Fibroblast of skin of left quadriceps (primary cell): ENCODE measurements at places on chromosomes 7 and 10.

GRCh38 chr10:110700947-110701616, 56.9 kb downstream of the RBM20 start:
- no peak for DNase-seq

- DNase-seq, result no peak
Observed at GRCh38 chr7:74258639-74259038, 4.4 kb upstream of the RFC2 start.

- DNase-seq, result no peak
Observed at GRCh38 chr7:53984776-53985175, 557.4 kb upstream of the VSTM2A start.

GRCh38 chr10:2744547-2745200, 322.7 kb upstream of the PFKP start:
- no peak for DNase-seq

GRCh38 chr7:1369916-1370657, 89.2 kb downstream of the MICALL2 start:
- no peak for DNase-seq

DNA sequence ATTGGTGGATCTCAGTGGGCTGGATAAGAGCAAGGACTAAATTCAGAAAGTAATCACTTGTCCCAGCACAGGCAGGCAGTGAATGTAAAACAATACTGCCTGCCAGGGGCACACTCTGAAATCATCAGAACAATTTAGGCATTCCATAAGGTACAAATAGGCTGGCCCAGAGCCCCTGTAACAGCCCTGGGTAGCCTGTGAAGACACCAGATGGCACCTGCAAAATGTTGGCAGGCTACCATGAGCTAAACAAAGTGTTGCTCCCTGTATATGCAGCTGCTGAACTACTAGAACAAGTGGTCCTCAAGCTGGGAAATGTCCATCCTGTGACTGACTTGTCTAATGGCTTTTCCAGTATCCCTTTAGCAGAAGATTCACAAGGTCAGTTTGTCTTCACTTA, 3.0 kb upstream of the PRSS37 start:
- DNase-seq, result no peak

GRCh38 chr10:113320987-113321386, 231.9 kb upstream of the HABP2 start:
- DNase-seq, result no peak

- DNase-seq, result peak; percentile 36
Observed at GRCh38 chr7:39536951-39537350, 29.3 kb upstream of the YAE1 start.

- DNase-seq, result no peak
Observed at GRCh38 chr10:116268976-116269375, 4.0 kb downstream of the GFRA1 start.

DNA sequence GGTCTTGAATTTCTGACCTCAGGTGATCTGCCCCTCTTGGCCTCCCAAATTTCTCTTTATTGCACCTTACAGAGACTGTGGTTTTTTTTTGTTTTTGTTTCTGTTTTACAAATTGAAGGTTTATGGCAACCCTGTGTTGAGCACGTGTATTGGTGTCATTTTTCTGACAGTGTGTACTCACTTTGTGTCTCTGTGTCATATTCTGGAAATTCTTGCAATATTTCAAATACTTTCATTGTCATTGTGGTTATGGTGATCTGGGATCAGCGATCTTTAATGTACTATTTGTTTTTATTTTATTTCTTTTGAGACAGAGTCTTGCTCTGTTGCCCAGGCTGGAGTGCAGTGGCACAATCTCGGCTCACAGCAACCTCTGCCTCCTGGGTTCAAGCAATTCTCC, 89.8 kb downstream of the PRTFDC1 start:
- no peak for DNase-seq

DNA sequence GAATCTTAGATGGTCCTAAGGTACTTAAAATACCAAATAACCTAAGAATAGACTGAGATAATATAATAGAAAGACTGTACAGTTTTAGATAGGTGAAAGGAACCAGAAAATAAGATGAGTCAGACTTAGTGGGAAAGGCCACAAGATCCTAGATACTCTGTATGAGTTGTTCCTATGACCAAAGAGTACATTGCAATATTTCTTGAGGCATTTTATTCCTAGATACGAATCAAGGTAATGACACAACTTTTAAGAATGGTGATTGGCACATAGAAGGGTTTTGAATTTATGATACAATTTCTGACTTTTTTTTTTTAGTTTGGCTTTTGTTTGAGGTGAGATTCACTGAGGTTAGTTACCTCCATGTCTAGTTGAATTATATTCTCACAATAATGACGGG, 30.2 kb downstream of the MGAM start:
- DNase-seq, result no peak

GRCh38 chr10:21315645-21316220, 209.7 kb downstream of the SKIDA1 start:
- no peak for DNase-seq

DNA sequence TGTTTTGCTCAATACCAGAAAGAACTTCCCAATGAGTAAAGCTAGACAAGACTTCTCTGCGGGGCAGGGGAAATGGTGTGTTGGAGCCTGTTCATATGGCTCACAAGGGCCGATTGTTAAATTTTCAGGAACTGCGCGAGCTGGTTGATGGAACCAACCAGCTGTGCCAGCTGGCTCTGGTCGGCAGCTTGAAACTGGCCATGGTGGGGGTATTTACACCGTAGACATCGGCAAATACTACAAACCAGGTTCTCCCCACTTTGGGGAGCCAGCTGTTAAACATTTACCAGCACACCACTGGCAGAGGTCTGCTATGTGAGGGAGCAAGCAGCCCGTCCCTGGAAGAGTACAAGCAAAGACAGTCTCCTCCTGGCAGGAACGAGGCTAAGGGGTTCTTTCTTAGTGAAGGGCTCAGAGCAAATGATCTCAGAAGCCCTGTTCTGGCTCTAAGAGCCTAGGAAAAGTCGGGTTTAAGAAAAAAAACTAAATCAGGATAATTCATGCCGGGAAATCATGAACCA, 8.8 kb upstream of the ZMIZ1 start:
- DNase-seq, result no peak

- peak; percentile 54 for DNase-seq
Observed at GRCh38 chr7:25025218-25025671, 45.3 kb upstream of the OSBPL3 start.

- no peak for DNase-seq
Observed at GRCh38 chr7:155764438-155764793, 47.8 kb downstream of the SHH start.

DNA sequence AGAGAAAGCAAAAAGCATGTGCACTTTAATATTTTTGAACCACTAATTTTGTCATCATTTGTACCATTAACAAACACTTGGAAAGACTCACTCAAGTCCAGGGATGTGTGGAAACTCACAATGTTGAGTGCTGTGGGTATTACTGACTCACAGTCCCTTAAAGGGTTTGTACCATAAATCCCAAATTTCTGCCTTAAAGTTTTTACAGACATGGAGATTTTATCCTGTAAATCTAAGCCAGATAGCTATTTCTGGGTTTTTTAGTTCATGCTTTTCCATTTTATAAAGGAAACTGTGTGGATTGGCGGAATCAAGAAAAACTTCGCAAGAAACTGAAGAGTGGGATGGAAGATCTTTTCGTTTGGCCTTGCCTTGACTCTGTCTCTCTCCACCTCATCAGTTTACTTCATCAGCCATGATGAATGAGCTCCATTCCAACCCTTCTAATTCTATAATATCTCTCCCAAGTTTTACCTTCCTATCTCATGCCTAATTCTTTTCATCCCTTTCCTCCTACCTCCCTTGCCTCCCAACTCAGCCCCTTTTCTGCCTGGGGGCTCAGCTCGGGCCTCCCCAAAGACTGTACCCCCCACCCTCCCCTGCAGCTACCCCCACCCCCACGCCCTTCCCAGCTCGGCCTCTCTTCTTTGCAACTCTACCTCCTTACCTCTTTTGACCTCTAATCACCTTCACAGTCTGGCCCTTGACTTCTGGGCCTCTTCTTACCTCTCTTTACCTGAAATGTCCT, 218.5 kb upstream of the MKLN1 start:
- no peak for DNase-seq

GRCh38 chr10:14396411-14397048, 65.8 kb upstream of the FRMD4A start:
- no peak for DNase-seq

GRCh38 chr7:40230101-40230500, 95.3 kb downstream of the SUGCT start:
- DNase-seq, result no peak

- no peak for DNase-seq
Observed at GRCh38 chr10:117221156-117221711, 19.7 kb upstream of the SLC18A2 start.

DNA sequence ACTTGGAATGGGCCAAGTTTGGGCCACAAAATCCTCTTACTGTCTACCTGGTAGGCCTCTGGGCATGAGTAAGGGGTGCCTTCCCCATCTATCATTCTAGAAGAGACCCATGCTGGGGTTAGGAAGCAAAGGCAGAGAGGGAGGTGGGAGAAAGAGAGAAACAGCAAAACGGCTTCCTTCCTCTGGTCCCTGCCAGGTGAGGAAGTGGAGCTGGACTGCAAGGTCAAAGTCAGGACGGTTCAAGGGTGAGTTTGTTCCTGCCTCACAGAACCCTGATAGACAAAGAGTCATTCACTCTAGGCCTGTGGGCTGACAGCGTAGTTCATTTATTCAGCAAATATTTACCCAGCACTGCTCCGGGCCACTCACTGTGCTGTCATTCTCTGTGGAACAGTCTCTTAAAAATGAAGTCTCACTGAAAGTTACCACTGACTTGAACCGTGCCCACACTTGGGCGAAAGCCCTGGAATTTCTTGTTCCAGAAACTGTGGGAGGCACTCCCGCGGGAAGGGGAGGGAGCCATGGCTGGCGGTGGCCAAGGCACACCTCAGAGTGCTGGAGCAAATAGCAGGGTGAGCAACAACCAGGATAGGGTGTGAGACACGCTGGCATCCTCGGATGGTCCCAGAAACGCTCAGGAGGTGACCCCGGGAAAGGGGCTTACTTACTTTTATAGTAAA, 26.2 kb upstream of the ECHDC3 start:
- no peak for DNase-seq

GRCh38 chr10:114698271-114699061, 40.4 kb upstream of the ABLIM1 start:
- DNase-seq, result peak; percentile 44

DNA sequence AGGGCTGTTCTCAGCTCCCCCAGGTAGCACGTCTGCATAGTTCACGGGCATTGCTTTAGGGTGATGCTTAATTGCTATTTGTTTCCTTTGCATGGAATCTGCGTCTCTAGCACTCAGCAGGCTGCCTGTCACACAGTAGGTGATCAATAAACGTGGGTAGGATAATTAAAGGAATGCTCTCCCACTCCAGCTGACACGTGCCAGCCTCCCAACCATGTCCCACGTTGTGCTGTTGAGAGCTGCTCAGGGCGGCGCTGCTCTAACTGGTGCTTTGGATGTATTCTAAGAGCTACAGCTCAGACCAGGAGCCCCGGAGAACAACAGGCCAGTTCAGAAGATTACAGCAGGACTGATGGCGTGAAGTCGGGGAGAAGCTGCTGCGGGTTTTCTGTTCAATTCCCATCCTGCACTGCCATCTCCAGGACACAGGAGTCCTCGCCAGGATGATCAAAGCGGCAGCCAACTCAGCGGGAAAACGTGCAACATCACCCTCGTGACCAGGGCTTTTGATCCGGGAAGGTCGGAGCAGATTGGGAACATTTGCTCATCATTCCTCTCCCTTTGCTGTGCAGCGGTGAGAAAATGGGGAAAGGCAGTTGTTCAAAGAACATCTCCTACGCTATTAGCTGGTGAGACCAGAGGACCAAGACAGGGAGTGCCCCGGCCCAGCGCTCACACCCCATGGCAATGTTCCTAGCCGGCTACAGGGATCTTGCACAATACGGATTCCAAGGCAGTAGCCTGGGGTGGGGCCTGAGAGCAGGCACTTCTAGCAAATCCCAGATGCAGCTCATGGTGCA, 50.5 kb upstream of the FOXK1 start:
- DNase-seq, result peak; percentile 85

DNA sequence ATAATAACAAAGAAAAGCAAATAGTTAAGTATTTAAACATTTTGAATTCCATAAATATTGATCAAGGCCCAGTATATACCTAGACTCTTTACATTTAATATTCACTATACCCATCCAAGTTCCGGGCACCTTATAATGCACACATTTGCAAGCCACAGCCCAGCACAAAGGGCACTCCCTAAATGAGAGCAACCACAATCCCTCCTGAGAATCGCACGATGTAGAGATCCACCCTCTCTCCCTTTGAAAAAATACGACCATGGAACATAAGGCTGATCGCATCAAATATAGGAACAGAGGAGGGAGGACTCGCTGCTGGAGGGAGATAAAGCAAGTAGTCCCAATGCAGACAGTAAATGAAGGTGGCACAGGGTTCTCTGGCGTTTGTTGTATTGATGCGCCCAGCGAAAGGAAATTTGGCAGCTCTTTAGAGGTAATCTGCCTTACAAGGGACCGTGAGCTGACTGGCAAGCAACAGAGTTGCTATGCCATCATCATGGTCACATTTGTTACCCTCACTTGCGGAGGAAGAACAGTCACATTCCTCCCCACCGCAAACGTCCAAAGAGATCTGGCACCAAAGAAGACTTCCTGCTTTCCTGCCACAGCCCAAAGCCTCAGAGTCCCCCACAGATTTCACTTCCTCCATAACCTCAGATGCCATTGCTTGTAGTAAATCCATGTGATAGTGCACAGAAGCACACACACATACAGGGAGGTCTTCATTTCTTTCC, 16.1 kb upstream of the TAS2R40 start:
- no peak for DNase-seq

DNA sequence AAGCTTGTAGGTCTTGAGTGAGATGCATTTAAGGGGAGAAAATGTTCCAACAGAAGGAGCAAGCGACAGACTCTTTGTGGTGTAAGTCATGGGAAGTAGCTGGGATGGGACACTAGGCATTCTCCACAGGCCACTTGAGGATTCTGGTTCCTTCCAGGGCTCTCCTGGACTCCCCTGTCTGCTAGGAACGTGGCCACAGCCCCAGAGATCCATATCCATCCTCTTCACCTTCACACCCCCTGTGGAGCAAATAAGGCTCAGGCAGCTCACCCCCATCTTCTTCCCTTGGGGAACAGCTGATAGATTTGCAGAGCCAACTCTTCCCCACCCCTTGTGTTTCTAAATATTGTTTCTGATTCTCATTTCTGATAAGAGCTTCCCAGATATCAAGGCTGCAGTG, 482.6 kb upstream of the MKI67 start:
- no peak for DNase-seq

DNA sequence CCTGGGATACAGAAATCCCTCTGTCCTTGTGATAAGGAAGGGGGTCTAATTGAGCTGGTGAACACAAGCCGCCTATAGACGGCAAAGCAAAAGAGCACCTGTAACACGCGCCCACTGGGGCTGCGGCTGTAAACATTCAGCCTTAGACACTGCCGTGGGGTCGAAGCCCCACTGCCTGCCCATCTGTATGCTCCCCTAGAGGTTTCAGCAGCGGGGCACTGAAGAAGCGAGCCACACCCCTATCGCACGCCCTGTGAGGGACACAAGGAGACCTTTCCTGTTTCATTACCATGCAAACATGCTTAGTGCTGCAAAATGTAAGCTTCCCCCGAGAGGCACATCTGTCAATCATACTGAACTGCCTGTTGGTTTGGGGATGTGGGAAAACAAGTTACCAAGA, 82.1 kb downstream of the NRP1 start:
- DNase-seq, result no peak
